ENCODE measurements at places on chromosomes 16 and 17.

- DNase-seq: no peak
These were observed 37.9 kb downstream of the HS3ST3A1 start for GRCh38 chr17:13563866-13564265.

DNA sequence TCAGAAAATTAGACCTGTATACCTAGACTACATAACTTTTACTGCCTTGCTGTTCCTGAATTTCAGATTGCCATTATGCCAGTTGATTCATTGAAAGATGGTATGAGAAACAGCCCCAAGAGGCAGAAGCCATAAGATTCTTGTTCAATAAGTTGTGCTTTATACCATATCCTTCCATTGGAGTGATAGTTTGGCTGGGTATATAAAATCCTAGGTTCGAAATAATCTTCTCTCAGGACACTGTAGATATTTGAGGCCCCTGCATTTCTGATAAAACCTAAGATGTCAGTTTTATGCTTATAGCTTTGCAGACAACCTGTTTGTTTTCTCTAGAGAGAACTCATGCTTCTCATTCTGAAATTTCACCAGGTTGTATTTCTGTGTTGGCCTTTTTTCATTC, 9.6 kb upstream of the SDK2 start:
- DNase-seq: no peak

- no peak for DNase-seq
These were observed 573.0 kb upstream of the C16orf82 start for GRCh38 chr16:26493751-26494150.

DNA sequence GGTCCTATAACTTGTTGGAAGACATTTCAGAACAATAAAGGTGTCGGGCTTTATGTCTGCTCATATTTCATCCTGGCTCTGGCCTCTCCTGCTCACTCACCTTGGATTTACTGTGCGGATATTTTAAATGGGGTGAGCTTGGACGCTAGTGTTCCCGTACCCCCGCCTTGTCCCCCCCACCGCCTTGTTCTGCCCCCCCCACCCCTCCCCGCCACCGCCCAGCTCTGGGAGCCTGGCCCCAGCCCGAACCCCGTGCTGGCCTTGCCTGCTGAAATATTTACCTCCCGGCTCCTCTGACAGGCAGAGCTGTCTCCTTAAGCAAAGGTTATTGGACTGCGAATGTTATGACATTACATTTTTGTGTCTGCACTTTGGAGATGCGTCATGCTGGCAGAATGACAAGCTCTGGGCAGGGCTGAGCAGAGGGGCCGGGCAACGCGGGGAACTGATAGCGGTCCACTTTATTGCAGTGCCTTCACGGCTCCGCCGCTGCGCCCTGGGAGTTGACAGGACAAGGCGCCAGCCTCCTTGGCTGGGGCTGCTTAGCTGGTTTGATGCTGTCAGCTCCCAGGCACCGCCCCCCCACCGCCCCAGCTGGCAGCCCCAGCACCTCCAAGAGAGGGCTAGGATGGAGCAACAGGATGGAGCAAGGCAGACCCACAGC, 222.5 kb upstream of the GSE1 start:
- DNase-seq: no peak

DNA sequence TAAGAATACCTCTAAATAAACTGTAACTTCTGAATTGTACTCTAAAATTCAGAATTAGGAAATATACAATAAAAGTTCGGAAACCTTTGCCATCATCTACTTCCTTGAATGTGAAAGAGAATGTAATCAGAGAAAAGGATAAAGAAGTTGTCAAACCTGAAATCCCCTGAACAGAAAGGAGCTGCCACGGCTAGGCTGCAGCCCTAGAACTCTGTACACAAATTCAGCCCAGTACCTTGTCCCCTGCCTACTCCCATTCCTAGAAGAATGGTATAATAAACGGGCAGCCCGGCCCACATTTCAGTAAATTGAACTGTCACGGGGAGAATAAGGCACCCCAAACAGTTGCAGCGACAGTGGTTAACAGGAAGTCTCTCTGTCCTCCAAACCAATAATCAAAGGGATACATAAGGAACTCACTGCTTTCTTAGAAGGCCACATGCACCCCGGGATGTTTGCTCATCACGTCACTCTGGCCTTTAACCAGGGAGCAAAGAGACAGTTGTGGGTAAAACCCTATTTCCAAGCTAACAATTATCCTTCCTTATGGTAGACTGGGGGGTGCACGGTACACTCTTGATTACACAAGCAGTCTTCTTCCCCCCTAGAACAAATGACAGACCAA, 24.3 kb upstream of the RFFL start:
- no peak for DNase-seq

- no peak for DNase-seq
These were observed 211.6 kb downstream of the WWOX start for GRCh38 chr16:78310990-78311561.

- no peak for DNase-seq
These were observed 132.0 kb downstream of the COPRS start for GRCh38 chr17:31726980-31727427.

- no peak for DNase-seq
These were observed 24.8 kb downstream of the CCR7 start for GRCh38 chr17:40540448-40540847.

DNA sequence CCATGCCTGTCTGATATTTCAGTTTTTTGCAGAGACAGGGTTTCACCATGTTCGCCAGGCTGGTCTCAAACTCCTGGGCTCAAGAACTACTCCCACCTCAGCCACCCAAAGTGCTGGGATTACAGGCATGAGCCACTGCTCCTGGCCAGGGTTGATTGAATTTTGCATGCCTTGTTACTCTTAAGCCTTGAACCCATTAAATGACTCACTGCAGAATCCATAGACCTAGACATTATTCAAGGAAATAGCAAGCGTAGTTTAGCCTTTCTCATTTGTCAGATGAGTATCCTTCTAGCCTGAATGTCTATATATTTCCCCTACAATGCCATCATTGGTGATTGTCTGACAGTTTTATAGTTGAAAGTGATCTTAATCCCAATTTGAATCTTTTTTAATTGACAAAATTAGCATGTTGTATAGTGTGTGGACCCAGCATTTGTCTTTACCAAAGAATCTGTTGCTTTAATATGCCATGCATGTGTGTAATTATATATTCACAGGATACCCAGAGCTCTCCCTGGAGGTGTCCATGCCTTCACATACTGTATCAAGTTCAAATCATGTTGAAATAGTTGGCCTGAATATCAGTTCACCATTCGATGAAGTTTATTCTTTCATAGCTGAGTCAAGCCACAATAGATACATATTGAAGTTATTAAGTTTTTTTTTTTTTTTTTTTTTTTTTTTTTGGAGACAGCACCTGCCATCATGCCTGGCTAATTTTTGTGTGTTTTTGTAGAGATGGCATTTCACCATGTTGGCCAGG, 321.0 kb downstream of the CPPED1 start:
- no peak for DNase-seq

DNA sequence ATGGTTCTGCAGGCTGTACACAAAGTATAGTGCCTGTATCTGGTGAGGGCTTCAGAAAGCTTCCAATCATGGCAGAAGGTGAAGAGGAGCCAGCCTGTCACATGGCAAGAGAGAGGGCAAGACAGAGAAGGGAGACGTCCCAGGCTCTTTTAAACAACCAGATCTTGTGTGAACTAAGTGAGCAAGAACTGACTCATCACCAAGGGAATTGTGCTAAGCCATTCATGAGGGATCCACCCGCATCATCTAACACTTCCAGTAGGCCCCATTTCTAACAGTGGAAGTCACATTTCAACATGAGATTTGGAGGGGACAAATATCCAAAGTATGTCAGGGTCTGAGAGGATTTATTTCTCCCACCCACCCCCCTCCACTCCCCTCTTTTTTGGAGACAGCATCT, 56.2 kb upstream of the ELAC2 start:
- no peak for DNase-seq

DNA sequence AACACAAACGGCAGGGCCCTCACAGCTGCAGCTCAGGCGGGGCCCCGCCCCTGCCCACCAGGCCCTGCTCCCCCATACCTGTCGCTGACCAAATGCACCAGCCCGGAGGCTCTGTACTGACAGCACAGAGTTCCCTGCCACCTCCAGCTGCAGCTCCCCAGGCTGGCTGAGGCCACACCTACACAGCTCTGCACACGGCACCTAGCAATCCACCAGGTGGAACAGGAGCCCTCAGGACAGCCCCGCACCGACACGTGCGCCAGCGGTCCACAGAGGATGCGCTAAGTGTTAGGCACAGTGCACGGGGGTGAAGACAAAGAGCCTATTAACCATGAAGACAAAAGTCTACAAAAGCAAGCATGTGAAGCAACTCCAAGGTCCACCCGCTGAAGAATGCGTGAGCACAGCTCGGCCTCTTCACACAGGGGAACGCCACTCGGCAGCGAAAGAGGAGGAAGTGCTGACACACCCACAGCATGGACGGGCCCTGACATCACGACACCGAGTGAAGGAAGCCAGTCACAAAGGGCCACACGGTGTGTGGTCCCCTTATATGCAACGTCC, 5.4 kb downstream of the ZCCHC14 start:
- no peak for DNase-seq

DNA sequence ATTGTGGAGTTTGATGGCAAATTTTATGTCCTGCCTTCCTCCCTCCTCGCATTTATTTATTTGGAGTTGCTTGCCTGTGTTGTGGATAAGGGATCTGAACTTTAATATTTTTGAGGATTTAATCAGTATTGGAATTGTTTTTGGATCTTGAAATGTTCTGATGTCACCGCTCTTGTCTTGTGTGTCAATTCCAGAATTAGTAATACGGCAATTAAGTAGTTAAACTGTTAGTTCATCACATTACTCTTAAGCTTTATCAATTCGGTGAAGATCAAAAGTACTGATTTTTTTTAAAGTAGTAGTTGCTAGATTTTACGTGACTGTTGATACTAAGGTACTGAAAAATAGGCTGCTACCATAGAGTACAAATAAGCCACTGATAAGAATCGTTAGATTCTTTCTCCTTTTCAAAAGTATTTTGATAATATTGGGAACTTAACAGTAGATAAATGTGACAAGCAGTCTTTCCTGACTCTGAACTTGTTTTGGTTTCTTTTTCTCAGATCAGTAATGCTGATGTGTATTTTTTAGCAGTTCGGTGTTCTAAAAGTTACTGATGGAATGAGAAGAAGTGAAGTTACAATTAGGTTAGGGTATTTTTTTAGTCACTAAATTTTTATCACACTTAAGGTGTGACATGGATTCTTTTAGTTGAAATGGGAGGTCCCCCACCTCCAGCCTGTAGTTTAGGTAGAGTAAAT, 2.0 kb downstream of the RBBP6 start:
- DNase-seq: no peak

DNA sequence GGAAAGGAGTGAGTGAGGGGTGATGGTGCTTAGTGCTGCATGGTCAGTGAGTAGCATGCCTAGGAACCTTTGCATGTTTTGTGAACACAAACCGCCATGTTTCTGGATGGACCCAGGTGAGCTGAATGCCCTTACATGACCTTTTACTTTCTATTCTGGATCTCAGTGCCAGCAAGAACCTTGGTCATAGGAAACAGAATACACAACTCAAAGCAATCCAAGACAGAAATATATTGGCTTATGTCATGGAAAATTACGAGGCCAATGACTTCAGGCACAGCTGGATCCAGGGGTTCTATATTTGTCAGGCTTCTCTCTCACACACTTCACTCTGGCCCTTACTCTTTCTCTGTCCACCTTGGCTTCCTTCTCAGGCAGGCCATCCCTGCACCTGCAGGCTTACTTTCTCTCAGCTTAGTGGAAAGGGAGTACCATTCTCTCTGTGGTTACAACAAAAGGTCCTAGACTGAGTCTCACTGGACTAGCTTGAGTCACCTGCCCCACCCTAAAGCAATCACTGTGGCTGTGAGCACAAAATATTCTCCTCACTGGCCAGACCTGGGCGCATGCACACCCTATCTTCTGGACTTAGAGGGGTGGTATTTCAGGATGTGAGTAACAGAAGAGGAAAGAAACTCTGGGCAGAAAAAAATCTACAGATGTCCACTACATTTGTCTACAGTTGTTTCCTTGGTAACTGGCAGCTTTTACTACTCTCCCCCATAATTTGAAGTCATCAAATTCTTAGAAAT, 20.4 kb upstream of the CPNE2 start:
- DNase-seq: no peak

Measured in GM18507 (cell line).